Large intestine (tissue), 12 donors: ENCODE measurements at places on chromosomes 6 and 20. TPM values are rescaled to one million over a fixed set of nuclear protein-coding genes. Genes with fewer than 3 reads are reported as not detected.

GRCh38 chr20:47156301-47157137 is 200.0 kb downstream of the ZMYND8 start:
- DNase-seq: no peak

- no peak for DNase-seq
Observed at GRCh38 chr6:149913085-149913484, 9.8 kb downstream of the RAET1G start.

The RBPJL gene
- polyA plus RNA-seq: not detected

The HLA-DQB1 gene
- polyA plus RNA-seq: 23.7 TPM
